ENCODE measurements at places on chromosomes 6 and 20.

DNA sequence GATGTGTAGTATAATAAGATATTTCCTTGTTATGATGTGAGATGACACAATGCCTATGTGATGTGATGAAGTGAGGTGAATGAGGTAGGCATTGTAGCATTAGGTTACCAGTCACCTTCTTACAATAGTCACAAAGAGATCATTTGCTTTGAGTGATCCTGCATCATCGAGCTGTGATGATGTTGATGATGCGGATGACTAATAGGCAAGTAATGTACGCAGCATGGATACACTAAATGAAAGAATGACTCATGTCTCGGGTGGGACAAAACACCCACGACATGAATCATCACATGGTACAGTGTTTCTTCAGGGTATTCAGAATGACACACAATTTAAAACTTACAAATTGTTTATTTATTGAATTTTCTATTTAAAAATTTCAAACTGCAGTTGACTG is 806.3 kb upstream of the GJE1 start:
- DNase-seq, result peak; percentile 79

DNA sequence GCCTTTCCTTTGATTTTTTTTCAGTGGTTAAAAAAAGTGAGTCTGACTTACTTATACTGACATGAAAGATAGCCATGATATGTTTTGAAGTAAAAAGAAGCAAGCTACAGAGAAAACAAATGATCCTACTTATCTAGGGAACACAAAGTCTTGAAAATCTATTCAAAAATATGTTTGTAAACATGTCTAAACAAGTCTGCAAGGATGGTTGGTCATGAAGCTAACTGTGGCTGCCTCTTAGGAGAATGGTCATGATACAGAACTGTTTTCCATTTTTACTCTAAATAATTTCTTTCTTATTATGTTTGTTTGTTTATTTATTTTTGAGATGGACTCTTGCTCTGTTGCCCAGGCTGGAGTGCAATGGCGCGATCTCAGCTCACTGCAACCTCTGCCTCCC is 21.5 kb downstream of the FERMT1 start:
- DNase-seq, result no peak

DNA sequence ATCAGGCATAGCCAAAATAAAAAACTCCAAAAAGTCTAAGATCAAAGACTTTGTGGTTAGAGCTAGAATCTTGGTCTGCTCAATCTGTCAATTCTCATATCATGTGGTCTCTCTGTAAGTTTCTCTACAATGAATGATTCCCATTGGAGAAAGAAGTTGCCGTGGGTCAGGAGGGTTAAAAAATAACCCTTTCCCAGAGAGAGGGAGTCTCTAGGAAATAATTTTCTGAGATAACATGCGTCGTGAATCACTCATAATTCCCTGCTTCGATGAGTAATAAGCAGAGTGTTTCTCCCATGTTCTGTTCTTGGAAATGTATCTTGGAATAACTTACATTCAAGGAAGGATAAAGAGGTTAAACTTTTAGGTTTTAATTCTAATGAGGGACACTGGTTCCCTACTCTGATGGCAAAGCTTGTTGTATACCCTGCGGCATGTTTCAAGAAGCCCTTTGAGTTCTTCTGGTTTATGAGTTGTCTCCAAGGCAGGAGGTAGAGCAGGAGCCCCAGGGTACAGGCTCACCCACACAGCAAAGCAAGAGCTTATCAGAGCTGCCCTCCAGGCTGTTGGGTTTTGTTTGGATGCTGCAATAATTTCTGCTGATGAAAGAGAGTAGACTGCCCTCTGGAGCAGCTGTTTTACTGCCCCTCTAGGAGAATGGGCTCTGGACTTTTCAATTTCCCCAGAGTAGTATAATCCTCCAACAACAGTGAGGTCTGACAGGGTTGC is 599.1 kb downstream of the QKI start:
- DNase-seq, result no peak

DNA sequence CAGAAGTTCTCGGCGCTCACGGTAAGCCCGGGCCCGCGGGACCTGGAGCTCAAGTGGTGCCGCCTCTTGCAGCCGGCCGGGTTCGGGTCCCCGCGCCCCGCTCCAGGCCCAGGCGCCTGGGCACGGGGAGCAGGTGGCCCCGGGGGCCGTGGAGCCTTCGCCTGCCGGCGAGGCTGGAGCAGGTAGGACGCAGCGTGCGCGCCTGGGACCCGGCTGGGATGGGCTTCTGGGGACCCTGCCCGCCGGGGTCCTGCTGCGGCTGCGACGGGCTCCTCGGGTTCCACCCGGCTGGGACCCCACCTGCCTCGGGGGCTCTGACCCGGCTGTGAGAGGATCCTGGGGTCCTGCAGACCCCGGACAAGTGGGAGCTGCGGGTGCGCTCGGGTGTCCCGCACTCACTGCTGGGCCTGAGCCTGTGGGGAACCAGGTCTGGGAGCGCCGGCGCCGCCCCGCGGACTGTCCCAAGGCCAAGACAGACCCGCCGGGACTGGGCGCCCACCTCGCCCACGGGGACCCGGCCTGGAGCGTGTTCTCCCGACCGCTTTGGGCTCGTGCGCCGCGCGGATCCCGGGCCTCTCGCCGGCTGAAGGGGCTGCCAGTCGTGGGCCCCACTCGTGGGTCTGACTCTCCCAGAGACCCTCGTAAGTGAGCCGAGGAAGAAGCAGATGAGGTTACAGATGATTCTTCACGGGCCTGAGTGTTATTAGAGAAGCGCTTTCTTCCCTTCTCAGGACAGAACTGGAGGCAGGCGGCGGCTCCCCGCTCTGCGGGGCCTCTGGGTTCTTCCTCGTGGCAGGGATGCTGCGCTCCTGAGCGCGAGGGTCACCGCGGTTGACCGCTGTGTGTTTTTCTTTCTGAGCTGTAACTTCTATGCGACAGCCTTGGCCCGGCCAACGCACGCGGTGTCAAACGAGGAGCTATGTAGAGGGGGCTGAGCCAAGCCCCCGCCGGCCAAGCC is 729 bp downstream of the SMOC2 start:
- DNase-seq, result no peak

DNA sequence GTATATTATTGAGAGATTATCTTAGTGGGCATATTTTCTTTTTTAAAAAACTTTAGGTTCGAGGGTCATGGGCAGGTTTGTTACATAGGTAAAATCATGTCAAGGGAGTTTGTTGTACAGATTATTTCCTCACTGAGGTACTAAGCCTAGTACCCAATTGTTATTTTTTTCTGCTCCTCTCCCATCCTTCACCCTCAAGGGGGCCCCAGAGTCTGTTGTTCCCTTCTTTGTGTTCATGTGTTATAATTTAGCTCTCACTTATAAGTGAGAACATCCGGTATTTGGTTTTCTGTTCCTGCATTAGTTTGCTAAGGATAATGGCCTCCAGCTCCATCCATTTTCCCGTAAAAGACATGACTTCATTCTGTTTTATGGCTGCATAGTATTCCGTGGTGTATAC is 247.9 kb upstream of the RAB32 start:
- no peak for DNase-seq

DNA sequence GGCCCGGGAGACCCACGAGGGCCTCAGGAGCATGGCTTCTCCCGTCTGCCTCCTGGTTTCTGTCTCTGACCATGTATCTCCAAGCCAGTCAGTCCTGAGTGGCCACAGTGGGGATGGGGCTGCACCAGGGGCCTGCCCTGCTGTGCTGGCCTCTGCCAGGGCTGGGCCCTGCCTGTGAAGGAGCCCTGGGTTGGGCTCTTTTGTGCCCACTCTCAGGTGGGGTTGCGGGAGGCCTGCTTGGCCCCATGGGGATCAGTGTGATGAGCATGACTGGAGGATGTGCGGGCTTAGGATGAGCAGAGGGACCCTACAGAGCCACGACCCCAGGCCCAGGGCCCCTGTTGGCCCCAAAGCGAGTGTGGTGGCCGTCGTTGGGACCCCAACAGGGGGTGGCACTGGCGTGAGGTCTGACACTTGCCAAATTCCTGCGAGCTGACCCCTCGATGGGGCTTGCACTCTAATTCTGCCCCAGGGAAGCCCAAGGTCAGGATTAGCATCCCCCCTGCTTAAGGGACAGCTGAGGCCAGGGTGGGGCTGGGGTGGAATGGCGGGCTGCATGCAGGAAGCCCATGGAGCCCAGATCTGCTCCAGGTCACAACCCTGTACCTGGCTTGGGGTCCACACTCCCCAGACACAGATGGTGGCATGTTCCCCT is 90.0 kb upstream of the BHLHE23 start:
- no peak for DNase-seq

DNA sequence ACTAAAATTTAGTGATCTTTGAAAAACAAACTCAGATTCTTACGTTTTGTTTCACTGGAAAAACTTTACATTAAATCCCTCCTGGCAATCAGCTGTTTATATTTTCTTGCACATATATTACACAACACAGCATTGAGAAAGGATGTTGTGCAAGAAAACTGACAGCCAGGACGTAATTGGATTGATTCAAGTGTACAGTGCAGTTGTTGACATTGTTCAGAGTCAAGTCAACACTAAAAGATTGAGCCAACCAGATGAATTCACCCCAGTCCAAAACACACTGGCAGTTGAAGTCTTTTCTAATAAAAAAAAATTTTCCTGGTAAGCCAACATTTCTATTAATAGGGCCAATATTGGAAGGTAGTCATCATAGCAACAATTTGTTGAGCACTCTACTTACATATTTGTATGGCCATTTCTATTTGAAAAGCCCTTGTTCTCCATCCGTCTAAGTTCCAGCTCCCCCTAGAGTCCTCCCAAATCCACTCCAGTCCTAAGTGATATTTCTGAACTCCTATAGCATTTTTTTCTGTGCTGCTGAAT is 20.9 kb upstream of the VNN1 start:
- DNase-seq, result no peak
